ENCODE measurements at places on chromosomes 7 and 10.

GRCh38 chr7:30474893-30475292 lies 3.7 kb downstream of the NOD1 start:
- DNase-seq: no peak

GRCh38 chr7:41732436-41732785 lies 29.5 kb upstream of the INHBA start:
- no peak for DNase-seq

GRCh38 chr7:7670490-7670889 lies 29.9 kb downstream of the UMAD1 start:
- DNase-seq: no peak

GRCh38 chr10:96830511-96831199 lies 1.4 kb upstream of the LCOR start:
- no peak for DNase-seq

GRCh38 chr10:7258948-7259523 lies 151.8 kb downstream of the SFMBT2 start:
- DNase-seq: no peak

DNA sequence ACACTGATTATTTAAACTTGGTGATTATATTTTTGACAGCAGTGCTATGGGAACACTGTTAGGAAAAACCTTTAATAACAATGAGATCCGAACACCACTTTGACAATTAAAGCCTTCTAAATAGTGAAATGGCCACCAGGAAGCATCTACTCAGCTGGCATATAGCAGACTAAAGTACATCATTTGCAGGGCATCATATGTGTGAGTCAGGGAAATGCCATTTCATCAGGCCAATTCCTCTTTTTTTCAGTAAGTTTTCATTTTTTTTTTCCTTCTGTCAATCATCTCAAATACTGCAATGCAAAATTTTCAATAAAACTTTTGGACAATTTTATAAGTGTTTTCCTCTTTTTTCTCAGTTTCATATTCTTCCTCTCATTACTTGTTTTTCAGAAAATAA lies 521.4 kb upstream of the SEMA3D start:
- no peak for DNase-seq

All from spleen (tissue), 13 donors.